ENCODE measurements at places on chromosomes 3 and 15.

DNA sequence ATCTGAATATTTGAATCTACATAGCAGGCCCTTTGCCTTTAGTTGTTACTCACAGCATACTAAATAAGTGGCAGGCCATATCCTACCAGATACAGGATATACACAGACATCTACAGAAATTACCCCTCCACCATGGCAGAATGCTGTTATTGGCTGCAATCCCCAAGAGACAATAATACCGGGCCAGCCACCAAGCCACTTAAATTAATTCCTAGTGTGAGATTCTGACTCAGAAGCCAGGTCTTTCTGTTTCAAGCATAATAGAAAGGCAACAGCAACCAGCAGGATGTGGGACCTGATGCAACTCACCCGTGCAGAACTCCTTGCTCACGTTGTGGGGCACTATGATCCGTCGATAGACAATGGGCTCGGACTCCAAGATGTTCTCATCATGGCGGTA is 39.8 kb downstream of the CLK3 start:
- DNase-seq = no peak

DNA sequence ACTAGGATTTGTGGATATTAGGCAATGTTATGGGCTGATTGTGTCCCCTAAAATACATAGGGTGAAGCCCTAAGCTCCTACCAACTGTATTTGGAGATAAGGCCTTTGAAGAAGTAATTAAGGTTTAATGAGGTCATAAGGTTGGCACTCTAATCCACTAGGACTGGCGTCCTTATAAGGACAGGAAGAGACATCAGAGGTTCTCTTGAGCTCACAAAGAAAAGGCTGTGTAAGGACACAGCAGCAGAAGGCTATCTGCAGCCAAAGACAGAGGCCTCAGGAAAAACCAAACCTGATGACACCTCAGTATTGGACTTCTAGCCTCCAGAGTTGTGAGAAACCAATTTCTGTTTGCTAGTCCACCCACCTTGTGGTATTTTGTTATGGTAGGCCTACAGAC is 416.7 kb downstream of the ZBTB20 start:
- DNase-seq = no peak

- no peak for DNase-seq
These were observed 85.8 kb downstream of the ANP32A start for GRCh38 chr15:68734881-68735280.

DNA sequence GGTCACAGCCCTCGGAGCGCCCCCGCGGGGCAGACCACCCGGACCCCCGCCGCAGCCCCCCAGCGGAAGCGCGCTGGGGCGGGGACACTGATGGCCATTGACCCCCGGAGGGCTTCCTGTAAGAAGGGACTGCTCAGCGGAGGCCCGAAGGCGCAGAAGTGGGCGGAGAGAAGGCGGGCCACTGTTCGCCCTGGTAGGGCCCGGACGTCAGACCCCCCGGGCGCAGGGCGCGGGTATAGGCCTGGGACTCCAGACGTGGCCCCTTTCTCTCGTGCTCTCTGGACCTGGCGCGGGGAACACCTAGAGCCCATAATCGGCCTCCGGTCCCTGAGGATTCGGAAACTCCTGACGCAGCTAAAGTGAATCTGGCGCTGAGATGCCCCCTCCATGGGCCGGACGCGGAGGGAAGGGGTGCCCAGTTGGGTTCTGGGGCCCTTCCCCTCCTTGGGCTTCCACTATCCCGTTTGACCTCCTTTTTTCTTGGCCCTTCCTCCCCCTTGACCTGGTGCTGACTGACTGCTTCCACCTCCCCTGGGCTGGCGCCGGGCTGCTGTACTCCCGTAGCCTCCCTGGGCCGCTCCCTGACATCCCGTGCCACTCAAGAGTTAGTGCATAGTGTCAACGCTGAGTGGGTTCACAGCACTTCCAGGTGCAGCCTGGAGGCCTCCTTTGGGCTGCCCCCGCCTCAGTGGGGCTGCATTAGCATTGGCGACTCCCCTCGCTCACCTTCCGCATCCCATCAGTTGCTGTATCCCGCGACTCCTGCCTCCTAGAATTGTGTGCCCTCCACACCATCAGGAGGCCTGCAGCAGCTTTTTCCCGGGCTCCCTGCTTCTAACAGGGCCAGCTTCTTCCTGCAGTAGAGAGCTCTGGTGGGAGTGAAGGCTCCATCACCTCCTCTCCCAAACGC is 694 bp downstream of the ABTB1 start:
- peak; percentile 44 for DNase-seq

DNA sequence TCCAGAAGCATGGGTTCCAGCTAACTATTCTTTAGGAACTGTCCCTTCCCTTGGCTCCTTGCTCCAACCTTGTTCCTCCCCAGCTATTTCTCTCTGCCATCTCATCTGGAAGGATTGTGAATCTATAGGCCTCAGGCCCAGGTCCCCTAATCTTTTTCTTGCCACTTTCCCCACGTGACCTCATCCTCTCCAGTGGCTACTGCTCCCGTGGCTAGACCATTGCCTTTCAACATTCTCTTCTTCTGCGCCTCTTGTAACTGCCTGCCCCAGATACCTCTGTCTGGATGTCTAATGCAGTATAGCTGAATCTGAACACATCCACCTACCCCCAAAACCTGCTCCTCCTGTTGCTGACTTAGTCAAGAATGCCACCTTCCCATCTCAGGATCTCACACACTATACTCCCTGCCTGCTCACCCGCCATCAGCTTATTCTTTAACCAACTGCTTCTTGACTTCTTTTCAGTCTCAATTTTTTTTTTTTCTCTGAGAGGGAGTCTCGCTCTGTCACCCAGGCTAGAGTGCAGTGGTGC is 5.2 kb downstream of the GPX1 start:
- no peak for DNase-seq

GRCh38 chr3:140319739-140320138 is 358.1 kb upstream of the TRIM42 start:
- DNase-seq = no peak

All from activated T-helper 1 cell treated with Interleukin-2 at 50 U/mL for 16 hours (primary cell).